ENCODE measurements at places on chromosomes 3 and 15.

- no peak for DNase-seq
Measured at GRCh38 chr3:44111482-44111881, 130.2 kb upstream of the TOPAZ1 start.

- no peak for DNase-seq
Measured at GRCh38 chr15:86432861-86433260, 353.2 kb downstream of the AGBL1 start.

DNA sequence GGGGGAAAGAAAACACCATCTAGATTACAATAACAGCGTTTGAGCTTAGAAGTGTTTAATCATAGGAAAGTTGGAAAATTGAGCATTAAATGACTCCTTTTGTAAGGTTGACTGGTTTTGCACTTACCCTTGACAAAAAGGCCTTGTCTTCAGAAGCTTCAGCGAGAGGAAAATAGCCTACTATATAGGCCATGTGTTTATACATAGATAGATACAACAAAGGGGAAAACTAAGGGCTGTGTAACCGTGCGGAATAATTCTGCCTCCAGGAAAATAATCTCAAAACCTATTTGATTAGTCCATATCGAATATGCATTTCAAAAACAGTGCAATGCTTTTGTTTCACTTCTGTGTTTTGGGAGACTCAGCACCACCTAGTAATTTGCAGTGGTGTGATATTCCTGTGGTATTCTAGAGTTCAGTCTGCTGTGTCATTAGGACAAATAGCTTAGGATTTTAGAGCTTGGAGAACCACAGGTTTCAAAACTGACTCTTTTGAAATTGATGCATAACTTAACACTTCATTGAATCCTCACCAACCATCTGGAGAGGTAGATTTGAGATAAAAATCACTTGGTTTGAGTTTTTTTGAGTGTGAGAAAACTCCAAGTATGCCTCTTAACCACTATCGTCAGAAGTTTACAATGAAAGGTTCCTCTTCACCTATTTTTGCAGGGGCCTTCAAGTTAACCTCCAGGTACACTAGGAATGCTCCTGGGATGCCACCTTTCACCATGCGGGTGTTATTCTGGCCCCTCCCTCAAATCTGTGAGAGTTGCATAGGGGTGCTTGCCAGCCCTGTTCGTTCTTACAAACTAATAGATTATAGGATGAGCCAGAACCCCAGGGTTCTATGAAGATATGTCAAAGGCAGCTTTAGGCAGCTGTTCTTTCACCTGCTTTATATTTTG is 1.9 kb downstream of the ARHGAP31 start:
- DNase-seq, result no peak

- no peak for DNase-seq
Measured at GRCh38 chr3:185465471-185465870, 33.4 kb downstream of the TMEM41A start.

DNA sequence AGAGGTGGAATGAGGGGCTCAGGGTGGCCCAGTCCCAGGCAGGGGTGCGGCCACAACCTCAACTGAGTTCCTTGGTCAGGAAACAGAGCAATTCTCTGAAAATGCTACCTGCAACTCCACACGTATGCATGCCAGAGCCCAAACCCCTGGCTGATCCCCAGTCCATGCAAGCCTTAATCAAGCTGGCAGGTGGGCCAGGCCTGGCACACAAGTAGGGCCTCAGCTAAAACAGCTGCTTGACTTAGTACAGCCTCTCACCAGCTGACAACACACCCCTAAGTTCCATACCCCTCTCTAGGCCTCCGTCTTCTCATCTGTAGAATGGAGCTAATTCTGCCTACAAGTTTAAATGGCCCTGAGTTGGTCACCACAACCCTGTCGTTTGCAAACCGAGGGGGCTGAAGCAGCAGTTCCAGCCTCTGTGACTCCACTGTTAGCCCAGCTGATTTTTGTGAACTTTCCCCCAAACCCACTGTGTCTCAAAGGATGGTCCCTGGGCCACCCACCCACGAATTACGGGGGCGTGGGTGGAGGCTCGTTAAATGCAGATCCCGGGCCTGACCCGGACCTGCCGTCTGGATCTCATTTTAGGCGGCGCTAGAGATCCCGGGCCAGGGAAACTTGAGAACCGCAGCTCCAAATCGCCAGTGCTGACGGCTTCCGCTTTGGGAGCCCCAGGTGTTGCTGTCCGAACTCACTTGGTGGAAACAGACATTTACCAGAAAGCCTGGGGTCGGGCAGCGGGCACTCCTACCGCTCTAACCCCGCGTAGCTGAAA is 927 bp downstream of the CHDH start:
- DNase-seq, result no peak

- DNase-seq, result no peak
Measured at GRCh38 chr15:65907661-65908060, 38.4 kb downstream of the RAB11A start.

DNA sequence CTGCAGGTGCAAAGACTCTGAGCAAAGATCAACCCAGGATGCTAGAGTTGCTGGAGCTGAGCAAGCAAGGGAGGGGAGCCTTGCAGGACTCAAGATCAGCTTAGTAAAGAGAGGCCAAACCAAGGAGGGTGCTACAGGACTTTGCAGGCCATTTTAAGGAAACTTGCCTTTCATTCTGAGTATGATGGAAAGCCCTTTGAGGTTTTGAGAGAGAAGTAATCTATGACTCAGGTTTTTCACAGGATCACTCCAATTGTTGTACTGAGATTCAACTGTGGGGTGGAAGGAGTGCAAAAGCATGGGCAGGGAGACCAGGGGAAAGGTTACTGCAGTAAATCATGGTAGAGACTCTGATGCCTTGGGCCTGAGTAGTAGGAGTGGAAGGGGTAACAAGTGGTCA is 260.4 kb upstream of the GPR149 start:
- DNase-seq, result no peak

GRCh38 chr15:31050953-31051352 is 50.6 kb downstream of the TRPM1 start:
- DNase-seq, result no peak

- DNase-seq, result no peak
Measured at GRCh38 chr3:72426618-72427397, 421.4 kb downstream of the SHQ1 start.

- DNase-seq, result no peak
Measured at GRCh38 chr15:69673291-69673881, 220.8 kb downstream of the RPLP1 start.

DNA sequence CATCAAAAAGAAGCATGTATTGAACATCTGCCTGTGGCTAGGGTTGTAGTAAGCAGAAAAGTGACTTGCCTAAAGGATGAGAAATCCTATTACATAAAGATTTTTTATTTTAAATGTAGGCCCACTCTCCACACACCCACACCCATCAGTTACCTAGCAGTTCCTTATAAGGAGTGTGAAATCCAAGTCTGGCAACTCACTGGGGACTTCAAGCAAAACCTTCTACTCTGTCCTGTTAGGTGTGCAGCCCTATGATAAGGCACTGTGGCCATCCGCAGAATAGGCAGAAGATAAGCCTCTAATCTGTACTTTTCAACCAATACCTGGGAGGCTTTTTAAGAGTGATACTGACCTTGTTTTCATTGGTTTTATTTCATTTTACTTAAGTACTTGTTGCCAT is 52.7 kb upstream of the TJP1 start:
- DNase-seq, result no peak

DNA sequence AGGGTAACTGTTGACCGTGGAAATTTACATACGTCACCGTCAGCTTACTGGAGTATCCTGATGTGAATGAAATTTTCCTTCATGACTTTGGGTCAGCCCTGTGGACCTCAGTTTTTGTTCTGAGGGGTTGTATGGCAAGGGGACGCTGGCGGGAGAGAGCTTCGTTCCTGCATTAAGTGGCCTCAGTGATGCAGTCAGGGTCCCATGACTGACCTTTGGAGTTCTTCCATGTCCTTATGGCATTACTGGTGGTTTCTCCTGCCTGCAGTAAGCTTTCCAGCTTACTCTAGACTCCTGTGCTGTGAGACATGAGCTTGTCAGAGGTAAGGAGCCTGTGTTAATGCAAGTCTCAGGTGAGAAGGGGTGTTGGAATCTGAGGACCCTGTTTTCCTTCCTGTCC is 1.8 kb downstream of the CD276 start:
- DNase-seq, result no peak

- no peak for DNase-seq
Measured at GRCh38 chr3:167852216-167852615, 116.7 kb downstream of the SERPINI1 start.

DNA sequence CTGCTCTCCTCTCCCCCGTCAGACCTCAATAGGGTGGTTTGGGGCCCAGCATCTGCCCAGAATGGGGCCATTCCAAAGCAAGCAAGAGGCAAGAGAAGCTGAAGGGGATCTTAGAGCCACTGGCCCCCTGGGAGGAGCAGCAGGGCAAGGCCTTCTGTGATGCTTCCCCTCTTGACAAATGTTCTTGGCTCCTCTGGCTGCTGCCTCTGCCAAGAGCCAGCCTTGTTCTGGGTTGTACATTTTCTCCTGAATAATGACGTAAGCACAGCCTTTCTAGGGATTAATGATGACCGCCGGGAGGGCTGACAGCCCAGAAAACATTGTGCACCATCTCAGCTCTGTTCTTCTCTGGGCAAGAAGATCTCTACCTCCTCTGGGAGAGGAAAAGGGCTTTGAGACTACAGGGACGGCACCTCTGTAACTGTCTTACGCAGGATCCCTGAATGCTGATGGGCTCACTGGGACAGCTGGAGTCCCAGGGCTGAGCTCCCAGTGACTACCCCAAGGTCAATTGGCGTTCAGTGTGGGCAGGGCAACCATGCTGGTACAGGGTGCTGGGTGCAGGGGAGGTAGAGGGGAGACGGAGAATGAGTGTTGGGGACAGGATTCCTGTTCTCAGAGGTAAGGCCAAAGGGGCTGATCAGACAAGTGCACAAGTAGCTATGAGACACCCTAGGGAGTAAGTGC is 253.3 kb downstream of the FAM43A start:
- DNase-seq, result no peak

DNA sequence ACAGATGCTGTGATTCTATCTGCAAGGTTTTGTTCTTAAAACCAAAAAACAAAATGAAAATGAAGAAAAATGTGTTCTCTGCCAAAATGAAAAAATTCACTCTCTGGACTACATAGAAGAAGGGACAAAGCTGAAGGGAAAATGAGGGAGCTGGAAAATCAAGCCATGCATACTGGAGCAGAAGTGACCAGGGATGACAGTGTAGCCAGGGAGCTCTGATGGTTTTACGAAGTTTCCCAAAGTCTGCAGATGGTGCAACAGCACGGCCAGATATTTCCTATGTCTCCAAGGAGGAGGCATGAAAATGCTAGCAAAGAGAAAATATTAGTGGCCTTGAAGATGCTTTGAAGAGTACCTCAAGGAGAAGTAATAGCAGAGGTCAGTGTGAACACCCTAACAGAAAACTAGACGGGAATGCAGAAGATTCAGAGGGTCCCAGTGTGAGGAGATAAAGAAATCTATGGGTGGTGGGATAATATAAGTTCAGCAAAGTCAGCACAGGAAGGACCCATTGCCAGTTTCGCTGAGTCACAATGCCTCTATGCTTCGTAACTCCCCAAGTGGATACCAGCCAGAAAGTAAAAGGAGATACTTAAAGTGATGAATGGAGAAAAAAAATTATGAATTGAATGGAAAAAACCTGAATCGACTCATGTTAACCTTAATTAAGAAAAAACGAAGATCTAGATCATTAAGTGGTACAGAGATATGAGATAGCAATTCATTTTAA is 39.0 kb upstream of the POMGNT2 start:
- DNase-seq, result no peak

GRCh38 chr3:136818191-136818768 is 646 bp upstream of the SLC35G2 start:
- no peak for DNase-seq

- DNase-seq, result no peak
Measured at GRCh38 chr3:47825590-47825989, 22.7 kb downstream of the DHX30 start.

DNA sequence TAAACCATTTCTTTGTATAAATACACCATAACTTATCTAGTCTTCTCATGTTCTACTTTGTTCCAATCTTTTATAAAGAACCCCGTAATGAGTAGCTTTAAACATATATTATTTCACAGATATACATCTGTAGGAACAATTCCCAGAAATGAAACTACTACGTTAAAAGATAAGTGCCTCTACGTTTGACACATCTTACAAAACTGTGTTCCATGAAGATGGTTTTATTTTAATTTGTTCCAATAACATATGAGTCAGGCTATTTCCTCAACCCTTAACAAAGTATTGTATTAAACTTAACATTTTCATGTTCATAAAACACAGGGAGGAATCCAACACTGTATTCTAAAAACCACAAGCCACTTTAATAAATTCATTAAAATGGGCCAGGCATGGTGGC is 52.9 kb downstream of the TRPM7 start:
- no peak for DNase-seq

DNA sequence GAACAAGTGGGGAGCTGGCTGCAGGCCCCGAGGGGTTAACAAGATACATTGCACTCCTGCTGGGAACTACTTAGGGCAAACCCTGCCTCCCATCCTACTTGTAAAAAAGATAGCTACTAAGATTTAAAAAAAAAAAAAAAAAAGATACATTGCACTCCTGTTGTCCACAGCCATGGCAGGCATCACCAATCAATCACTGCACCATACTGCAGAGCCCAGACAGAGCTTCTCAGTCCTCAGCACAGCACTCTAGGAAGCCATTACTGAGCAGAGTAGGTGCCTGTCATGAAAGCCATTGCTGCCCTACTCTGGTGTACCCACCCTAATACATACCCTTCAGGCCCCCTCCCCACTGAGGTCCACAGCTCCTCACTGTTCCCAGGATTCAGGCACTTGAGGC is 64.8 kb downstream of the RASGRF1 start:
- no peak for DNase-seq

GRCh38 chr3:51642462-51642861 is 28.6 kb upstream of the TEX264 start:
- DNase-seq, result no peak

GRCh38 chr15:27951191-27951890 is 147.8 kb downstream of the OCA2 start:
- no peak for DNase-seq

- DNase-seq, result no peak
Measured at GRCh38 chr15:73679180-73679579, 5.0 kb upstream of the CD276 start.

DNA sequence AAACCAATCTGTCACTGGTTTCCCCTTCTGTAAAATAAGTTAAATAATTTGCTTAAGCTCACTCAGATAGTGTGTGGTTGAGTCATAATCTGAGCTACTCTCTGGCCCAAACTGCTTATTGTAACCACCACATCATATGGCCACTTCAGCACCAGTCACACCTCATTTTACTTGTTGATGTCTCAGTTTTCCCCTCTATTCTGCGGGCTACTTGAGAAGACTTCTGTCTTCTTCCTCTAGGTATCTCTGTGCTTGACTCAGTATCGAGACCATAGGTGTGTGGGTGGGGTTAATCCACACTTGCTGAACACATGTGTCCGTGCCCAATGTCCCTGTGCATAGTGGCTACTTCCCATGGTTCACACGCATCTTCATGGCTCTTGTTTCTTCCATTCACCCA is 32.9 kb downstream of the CRYGS start:
- no peak for DNase-seq

- no peak for DNase-seq
Measured at GRCh38 chr15:88797663-88798339, 5.4 kb upstream of the ACAN start.

GRCh38 chr3:175511219-175511785 is 652.2 kb downstream of the NAALADL2 start:
- DNase-seq, result no peak
